ENCODE measurements at places on chromosomes 16 and 17.
A peak's percentile ranks its signal among the peaks of the same experiment; 100 is the strongest.

DNA sequence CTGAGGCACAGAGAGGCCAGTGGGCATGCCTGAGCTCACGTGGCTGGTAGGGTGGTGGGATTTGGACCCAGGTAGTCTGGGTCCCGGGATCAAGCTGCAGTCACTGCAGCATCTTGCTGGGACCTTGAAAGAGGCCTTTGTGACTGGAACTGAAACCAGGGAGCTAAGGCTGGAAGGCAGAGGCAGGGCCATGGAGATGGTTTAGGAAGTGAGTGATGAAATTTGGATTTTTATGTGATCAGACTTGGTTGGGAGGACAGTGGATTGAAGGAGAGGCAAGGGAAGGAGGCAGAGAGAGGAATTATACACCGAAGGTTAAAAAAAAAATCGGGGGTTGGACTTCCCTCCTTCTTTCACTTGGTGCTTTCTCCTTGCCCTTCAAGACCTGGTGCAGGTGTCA, 255.4 kb upstream of the CACNG5 start:
- peak overlapping the region; percentile 55 for H3K27ac ChIP-seq
- H3K36me3 ChIP-seq, result peaks cover 5% of the 10 kb centered on the region
- H3K27me3 ChIP-seq, result no peaks in the 10 kb centered on the region
- no peak overlapping the region for H3K4me3 ChIP-seq

- DNase-seq, result no peak
- no peak overlapping the region for H3K4me3 ChIP-seq
- H3K27me3 ChIP-seq, result no peaks in the 10 kb centered on the region
- H3K27ac ChIP-seq, result no peak overlapping the region
- no peaks in the 10 kb centered on the region for H3K36me3 ChIP-seq
- 0 out of 2 replicates have a peak, but pooled peaks cover 5% of the 10 kb centered on the region for H3K4me1 ChIP-seq
These were observed 11.5 kb upstream of the WIPI1 start for GRCh38 chr17:68468788-68469187.

DNA sequence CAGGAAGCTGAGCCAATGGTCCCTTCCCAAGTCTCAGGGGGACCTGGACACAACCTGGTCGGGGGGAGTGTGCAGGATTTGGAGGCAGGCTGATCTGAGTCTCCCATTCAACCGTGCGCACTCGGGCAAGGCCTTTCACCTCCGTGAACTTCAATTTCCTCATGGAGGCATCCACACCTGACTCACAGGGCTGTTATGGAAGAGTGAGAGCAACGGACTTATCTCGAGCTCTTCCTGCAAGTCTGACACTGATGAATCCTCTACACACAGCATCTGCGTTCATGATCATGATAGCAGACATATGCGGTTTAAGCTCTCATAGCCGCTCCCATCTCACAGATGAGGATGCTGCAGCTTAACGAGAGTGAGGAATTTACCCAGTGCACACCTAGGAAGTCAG, 21.6 kb downstream of the TIMM22 start:
- no peak for DNase-seq
- H3K36me3 ChIP-seq, result no peaks in the 10 kb centered on the region
- H3K4me3 ChIP-seq, result no peak overlapping the region
- H3K27me3 ChIP-seq, result no peaks in the 10 kb centered on the region
- no peak overlapping the region for H3K27ac ChIP-seq

DNA sequence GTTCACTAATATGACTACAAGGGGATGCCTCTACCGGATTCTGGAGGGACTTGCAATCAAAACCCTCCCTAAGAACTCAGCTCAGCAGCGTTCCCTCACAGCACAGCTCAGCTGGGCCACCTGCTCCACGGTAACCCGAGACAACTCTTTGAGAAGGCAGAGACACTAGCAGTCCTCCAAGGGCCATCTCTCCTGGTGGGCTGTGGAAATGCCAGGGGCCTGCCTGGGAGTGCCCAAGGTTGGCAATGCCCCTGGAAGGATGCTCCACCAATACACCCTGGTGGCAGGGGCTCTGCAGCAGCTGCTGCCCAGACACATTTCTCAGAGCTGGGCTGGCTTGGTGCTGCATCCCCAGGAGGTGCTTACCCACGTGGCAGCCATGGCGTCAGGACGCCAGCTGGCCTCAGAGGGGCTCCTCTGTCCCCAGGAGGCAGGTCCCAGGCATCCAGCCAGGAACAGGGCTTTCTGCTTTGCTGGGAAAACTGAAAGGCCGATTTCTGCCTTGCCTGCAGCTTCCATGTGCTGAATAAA, 16.5 kb downstream of the CDIP1 start:
- no peak overlapping the region for H3K4me3 ChIP-seq
- H3K27me3 ChIP-seq, result no peaks in the 10 kb centered on the region
- H3K36me3 ChIP-seq, result no peaks in the 10 kb centered on the region
- H3K4me1 ChIP-seq, result peaks cover 54% of the 10 kb centered on the region
- peak overlapping the region; percentile 80 for H3K27ac ChIP-seq
- DNase-seq, result peak; percentile 46

- 0 out of 2 replicates have a peak overlapping the region, but pooled peaks have one; percentile 69 for H3K27ac ChIP-seq
- peaks cover 14% of the 10 kb centered on the region for H3K27me3 ChIP-seq
- H3K4me1 ChIP-seq, result peaks cover 60% of the 10 kb centered on the region
- H3K36me3 ChIP-seq, result peaks cover 12% of the 10 kb centered on the region
These were observed 4.0 kb downstream of the PRKCA start for GRCh38 chr17:66306446-66306845.

DNA sequence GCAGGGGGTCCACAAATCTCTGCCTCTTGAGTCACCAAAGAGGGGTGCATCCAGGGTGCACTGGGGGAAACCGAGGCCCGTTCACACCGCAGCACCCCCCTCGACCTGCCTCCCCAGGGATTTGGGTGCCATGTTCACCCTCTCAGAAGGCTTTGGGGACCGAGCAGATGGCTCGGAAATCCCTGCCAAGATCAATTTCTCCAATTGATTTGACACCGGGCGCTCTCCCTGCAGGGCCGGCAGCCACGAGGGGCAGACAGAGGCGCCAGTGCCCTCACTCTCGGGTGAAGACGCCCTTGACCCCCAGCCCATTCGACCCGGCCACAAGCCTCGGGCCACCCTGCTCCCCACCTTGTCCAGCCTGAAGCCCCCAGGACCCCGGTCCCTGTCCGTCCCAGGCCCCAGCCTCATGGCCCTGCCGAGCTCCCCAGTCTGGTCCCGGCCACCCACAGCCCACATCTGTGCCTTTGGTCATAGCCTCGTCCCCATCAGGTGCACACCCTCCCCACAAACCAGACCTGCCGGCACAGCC, 9.3 kb downstream of the SSTR5 start:
- H3K27me3 ChIP-seq, result 0 out of 2 replicates have a peak, but pooled peaks cover 8% of the 10 kb centered on the region
- peaks cover 10% of the 10 kb centered on the region for H3K36me3 ChIP-seq
- no peak for DNase-seq
- H3K4me3 ChIP-seq, result no peak overlapping the region
- peaks cover 2% of the 10 kb centered on the region for H3K4me1 ChIP-seq

DNA sequence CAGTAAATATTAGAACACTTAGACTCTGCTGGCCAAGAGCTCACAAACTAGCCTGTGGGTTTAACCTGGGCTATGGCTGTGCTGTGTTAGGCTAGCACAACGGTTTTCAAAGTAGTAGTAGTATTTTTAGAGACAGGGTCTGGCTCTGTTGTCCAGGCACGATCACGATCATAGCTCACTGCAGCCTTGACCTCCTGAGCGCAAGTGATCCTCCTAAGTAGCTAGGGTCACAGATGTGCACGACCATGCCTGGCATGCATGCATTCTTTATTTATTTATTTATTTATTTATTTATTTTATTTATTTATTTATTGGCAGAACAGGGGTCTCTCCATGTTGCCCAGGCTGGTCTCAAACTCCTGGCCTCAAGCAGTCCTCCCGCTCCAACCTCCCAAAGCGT, 10.3 kb downstream of the MRPL27 start:
- H3K4me1 ChIP-seq, result peaks cover 36% of the 10 kb centered on the region
- no peak overlapping the region for H3K27ac ChIP-seq
- no peak overlapping the region for H3K4me3 ChIP-seq
- peaks cover 15% of the 10 kb centered on the region for H3K36me3 ChIP-seq

DNA sequence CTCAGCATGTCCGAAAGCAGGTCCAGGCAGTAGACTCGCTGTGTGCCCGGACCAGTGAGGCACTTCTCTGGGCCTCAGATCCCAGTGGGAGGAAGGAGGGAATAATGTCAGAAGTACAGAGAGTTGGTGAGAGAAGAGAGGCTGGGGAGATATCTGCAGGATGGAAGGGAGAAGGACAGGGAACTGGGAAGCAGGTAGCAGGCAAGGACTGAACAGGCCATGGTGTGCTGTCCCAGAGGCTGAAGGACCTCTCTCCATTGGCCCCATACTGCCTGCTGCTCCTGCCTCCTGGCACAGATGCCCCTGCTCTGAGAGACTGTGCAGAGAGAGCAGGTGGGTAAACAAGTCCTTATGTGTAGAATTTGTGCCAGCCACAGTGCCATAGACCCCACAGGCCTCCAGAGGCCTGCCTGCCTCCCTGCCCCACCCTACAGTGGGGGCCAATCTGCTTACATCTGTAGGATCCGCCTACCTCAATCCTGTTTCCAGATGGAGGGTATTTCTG, 34.2 kb upstream of the CRHR1 start:
- no peak overlapping the region for H3K4me3 ChIP-seq
- H3K4me1 ChIP-seq, result peaks cover 8% of the 10 kb centered on the region
- DNase-seq, result no peak
- H3K27me3 ChIP-seq, result peaks cover 81% of the 10 kb centered on the region
- no peak overlapping the region for H3K27ac ChIP-seq

- no peak for DNase-seq
- H3K27ac ChIP-seq, result no peak overlapping the region
- no peaks in the 10 kb centered on the region for H3K36me3 ChIP-seq
- H3K4me3 ChIP-seq, result no peak overlapping the region
- no peaks in the 10 kb centered on the region for H3K27me3 ChIP-seq
These were observed 116.1 kb downstream of the C16orf95 start for GRCh38 chr16:87201052-87201451.

DNA sequence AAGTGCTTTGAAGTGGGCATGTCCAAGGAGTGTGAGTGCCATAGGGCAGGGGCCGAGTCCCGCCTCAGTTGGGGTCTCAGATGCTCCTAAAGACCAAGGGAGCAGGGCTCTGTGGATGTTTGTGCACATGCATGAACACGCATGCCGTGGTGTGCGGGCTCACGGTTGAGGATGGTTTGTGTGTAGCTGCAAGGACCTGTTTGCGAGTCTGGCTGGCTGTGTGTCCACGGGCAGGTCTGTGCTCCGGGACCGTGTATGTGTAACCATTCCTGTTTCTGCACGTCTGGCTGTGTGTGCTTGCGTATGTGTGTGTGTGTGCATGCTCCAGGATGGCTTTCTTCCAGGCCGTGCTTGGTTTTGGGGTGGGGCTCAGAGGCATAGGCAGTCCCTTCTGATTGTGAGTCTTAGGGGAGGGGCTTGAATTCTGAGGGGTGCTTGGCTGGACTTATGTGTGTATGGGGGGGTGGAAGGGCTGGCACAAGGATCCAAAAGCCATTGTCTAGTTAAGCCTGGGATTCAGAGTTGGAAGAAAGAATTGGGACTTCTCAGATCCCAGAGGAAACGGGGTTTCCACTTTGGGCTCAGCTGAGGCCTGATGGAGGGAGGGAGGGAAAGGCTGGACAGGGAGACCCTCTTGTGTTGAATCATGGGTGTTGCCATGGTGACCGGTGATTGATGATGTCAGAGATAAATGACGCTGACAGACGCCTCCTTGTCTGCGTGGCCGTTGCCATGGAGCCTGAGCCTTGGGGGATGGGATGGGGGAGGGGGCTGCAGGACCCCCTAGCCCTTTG, 14.4 kb downstream of the GJD3 start:
- no peak for DNase-seq
- H3K36me3 ChIP-seq, result peaks cover 16% of the 10 kb centered on the region
- peaks cover 27% of the 10 kb centered on the region for H3K27me3 ChIP-seq
- peak overlapping the region; percentile 28 for H3K4me3 ChIP-seq
- H3K4me1 ChIP-seq, result peaks cover 79% of the 10 kb centered on the region

DNA sequence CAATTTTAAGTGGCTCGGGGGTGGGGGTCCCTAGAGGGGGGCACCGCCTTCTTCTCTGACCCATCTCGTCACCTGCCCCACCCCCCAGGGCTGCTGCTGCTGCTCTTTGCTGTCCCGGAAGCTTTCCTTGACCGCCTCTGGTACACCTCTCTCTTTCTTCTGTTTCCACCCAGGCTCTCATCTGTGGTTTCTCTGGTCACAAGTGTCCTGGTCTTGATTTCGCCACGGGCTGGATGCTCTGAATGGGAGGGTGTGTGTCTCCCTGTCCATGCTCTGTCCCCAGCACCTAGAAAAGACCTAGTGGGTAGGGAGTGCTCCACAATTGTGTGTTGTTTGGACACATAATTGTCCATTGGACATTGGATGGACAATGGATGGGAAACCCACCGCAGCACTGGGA, 134.7 kb upstream of the CIBAR2 start:
- H3K4me1 ChIP-seq, result peaks cover 12% of the 10 kb centered on the region
- H3K36me3 ChIP-seq, result no peaks in the 10 kb centered on the region
- H3K27me3 ChIP-seq, result no peaks in the 10 kb centered on the region
- no peak for DNase-seq

- no peaks in the 10 kb centered on the region for H3K4me1 ChIP-seq
- DNase-seq, result no peak
These were observed 55.5 kb downstream of the ANKFY1 start for GRCh38 chr17:4208238-4208637.

DNA sequence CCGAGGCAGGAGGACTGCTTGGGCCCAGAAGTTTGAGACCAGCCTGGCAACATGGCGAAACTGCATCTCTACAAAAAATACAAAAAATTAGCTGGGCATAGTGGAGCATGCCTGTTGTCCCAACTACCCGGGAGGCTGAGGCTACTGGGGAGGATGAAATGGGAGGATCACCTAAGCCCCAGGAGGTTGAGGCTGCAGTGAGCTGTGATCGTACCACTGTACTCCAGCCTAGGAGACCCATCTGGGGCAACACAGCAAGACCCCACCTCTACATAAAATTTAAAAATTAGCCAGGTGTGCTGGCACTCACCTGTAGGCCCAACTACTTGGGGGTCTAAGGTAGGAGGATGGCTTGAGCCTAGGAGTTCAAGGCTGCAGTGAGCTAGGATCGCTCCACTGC, 1.8 kb downstream of the PAM16 start:
- H3K36me3 ChIP-seq, result peaks cover 20% of the 10 kb centered on the region
- peaks cover 11% of the 10 kb centered on the region for H3K4me1 ChIP-seq
- no peak for DNase-seq
- no peak overlapping the region for H3K27ac ChIP-seq
- H3K4me3 ChIP-seq, result no peak overlapping the region
- 0 out of 2 replicates have a peak, but pooled peaks cover 3% of the 10 kb centered on the region for H3K27me3 ChIP-seq
